Fibroblast of pulmonary artery (primary cell): ENCODE measurements at places on chromosomes 4 and X.

GRCh38 chr4:98564852-98565251, 93.6 kb downstream of the TSPAN5 start:
- DNase-seq: no peak

GRCh38 chr4:41475402-41475801, 62.6 kb upstream of the LIMCH1 start:
- peak; percentile 6 for DNase-seq

DNA sequence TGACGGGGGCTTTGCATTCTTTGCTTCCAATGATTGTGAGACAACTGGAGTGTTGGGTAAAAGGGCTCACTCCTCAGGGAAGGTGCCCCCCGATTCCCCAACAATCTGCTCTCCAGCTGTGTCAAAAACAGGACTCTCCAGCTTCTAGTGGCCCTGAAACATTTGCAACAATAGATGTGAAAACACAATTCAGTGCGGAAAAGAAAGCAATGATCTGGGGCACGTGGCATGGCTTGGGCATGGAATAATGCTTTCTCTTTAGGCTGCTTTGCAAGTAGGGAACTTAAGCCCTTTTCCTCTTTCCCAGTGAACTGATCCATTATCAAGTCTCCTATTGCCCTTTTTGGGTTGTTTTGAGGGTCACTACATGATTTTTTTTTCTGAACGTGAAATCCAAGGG, 239.9 kb downstream of the C4orf33 start:
- no peak for DNase-seq

DNA sequence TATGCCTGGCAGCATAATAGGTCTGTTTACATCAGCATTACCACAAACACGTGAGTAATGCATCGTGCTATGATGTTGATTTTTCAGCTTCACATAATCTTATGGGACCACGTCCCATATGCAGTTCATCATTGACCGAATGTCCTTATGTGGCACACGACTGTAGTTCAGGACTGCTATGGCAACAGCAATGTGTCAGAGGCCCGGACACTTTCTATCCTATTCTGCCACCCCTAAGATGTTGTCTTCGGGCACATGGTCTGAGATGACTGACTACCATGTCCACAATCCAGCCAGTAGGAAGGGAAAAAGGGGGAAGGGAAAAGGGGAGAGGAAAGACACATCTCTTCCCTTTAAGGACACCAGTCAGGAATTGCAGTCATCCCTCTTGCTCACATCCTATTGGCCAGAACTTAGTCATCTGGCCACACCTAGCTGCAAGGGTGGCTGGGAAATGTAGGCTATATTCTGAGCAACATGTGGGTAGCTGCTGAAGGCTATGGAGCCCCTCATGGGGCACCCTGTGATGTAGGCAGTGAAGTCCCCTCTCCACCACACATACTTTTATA, 196.0 kb upstream of the RBPJ start:
- DNase-seq: no peak

- DNase-seq: no peak
These were observed 1.1 kb downstream of the SLC38A5 start for GRCh38 chrX:48468693-48469691.

GRCh38 chrX:3548765-3549391, 164.6 kb downstream of the PRKX start:
- DNase-seq: peak; percentile 77

- DNase-seq: peak; percentile 9
These were observed 60.1 kb upstream of the ACSL4 start for GRCh38 chrX:109793191-109793590.

DNA sequence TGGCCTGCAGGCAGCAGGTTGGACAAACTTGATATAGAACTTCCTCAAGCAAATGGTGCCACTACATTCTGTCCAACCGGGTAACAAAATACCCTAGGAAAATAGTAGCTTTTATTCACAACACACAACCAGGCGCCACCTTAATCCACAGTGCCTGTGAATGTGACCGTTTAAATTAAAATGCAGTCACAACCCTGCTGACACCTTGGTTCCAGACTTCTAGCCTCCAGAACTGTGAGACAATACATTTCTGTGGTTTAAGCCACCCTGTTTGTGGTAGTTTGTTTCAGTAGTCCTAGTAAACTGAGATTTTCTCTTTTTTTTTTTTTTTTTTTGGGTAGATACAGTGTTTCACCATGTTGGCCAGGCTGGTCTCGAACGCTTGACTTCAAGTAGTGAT, 575.8 kb downstream of the PACRGL start:
- no peak for DNase-seq

GRCh38 chr4:110119880-110120279, 78.5 kb downstream of the ELOVL6 start:
- DNase-seq: peak; percentile 67

GRCh38 chrX:43813319-43813718, 68.9 kb downstream of the MAOB start:
- no peak for DNase-seq

DNA sequence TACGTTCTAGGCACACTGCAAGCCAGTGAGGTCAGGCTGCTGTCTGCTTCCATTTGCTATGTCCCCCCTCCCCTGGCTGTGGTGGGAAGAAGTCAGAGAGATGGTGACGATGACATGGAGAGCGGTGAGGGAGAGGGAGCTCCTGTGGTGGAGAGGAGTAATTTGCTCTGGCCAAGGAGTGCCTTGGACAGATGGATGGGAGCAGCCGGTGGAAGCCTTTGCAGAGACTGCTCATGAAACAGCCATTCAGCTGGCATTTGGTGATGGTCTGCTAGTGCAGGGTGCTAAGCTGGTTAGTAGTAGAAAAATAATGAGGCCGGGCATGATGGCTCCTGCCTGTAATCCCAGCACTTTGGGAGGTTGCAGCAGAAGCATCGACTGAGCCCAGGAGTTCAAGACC, 124.1 kb downstream of the FHDC1 start:
- DNase-seq: no peak

- DNase-seq: no peak
These were observed 131.1 kb upstream of the TTC29 start for GRCh38 chr4:147076728-147077127.

GRCh38 chr4:14524276-14524675, 478.0 kb upstream of the CPEB2 start:
- no peak for DNase-seq

DNA sequence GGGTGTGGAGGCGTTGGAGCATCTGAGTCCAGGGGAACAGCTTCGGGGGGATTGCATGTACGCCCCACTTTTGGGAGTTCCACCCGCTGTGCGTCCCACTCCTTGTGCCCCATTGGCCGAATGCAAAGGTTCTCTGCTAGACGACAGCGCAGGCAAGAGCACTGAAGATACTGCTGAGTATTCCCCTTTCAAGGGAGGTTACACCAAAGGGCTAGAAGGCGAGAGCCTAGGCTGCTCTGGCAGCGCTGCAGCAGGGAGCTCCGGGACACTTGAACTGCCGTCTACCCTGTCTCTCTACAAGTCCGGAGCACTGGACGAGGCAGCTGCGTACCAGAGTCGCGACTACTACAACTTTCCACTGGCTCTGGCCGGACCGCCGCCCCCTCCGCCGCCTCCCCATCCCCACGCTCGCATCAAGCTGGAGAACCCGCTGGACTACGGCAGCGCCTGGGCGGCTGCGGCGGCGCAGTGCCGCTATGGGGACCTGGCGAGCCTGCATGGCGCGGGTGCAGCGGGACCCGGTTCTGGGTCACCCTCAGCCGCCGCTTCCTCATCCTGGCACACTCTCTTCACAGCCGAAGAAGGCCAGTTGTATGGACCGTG, 2.2 kb downstream of the AR start:
- peak; percentile 13 for DNase-seq

GRCh38 chr4:189202869-189203271, 737.8 kb upstream of the FRG1 start:
- DNase-seq: peak; percentile 30

GRCh38 chr4:118740869-118741268, 55.7 kb downstream of the METTL14 start:
- DNase-seq: peak; percentile 58

DNA sequence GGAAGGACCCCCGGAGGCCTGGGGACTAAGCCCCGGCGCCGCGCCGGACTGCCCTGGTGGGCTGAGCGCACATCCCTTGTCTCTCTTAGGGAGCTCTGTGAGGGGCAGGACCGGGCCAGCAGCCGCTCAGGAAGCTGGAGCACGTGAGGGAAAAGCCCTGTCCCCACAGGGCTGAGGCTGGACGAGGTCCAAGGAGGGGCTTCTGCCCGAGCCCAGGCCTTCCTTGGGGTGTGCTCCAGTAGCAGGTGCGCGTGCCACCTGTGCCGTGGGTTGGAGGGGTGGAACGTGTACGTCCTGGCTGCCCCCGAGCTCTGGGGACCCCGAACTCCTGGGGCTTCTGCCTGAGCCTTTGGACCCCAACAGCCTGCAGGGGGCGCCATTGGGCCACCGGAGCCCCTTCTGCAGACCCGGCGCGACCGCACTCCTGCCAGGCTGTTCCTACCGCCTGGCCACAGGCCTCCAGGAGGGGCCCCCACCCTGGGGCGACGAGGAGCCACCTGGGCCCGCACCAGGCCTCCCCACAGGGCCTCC, 27.2 kb downstream of the TACC3 start:
- DNase-seq: peak; percentile 70

GRCh38 chr4:113444386-113444785, 317.2 kb downstream of the CAMK2D start:
- DNase-seq: peak; percentile 79

DNA sequence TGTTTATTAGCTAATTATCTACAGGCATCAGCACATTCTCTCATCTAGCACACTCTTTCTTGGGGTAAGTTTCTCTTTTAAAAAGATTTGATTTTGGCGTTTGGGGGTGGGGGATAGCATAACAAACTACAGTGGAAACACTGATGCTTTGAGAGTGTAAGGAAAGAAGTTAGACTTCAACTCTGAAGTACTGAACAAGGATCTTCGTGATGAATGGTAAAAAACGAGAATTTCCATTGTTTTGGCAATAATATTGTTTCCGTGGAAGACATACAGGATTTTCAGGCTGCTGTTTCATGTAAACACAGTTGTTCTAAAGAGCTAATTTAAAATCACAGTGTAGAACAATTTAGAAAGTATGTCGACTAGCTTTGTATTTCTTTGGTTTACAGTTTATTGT, 451 bp downstream of the LPAR4 start:
- peak; percentile 0 for DNase-seq

GRCh38 chr4:184344435-184344834, 126.8 kb upstream of the ENPP6 start:
- DNase-seq: no peak

- DNase-seq: no peak
These were observed 17.5 kb upstream of the MAGEA10 start for GRCh38 chrX:152155766-152156310.

GRCh38 chrX:45806410-45807121, 605.9 kb upstream of the DIPK2B start:
- DNase-seq: peak; percentile 80

- DNase-seq: no peak
These were observed 294.3 kb upstream of the FSTL5 start for GRCh38 chr4:162458051-162458450.

DNA sequence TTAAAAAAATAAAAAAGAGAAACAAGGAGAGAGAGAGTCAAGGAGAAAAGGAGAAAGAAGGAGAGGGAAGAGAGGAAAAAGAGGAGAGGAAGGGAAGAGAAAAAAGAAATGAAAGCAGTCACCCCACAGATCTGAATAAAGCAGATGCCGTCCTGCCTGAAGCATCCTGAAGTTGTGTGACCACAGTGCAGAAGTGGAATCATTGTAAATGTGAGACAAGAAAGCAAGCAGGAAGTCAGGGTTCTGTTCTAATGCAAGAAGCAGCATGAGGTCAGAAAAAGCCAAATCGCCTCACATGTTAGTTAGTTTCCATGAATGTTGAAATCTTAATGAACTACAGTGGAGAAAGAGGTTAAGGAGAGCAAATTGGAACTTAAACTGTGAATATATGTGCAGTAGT, 692.5 kb downstream of the CENPC start:
- no peak for DNase-seq

DNA sequence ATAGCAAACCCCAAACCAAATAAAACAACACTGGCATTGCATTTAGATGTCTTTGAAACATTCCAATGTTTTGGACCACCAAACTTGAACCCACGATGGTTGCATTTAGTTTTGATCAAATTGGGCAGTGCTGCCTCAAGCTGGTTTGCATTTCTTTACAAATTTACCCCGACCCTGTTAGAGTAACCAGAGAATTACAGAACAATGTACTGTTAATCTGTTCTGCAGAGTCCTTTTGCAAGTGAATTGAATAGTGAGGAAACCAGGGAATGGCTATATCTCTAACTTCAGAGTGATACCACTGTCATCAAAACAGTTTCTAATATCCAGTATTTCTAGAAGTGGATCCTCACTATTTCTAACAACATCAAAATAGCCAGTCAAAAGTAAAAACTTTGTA, 49.5 kb upstream of the GYPA start:
- no peak for DNase-seq

- DNase-seq: no peak
These were observed 10.0 kb upstream of the HAND2 start for GRCh38 chr4:173539986-173540385.
